ENCODE measurements at places on chromosomes 12 and 14.
A peak's percentile ranks its signal among the peaks of the same experiment; 100 is the strongest.

DNA sequence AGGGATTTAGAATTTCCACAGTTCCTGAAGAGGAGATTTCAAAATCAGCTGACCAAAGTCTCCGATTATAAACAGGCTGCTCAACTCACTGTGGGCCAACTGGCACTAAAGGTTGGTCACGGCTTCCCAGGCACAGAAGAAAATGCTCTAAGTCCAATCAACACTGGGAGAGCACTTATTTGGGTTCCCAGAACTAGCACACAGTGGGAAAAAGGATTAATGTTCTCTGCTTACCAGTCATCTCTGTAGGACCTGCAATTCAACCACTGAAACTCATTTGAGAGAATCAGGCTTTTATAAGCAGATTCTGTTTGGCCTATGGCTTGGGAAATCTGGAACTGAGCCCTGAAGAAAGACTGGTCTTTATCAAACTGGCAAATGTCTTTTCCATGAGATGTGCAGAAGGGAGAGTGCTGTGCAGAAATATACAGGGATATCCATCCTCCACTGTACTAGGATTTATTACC lies 49.4 kb downstream of the ABCC9 start:
- no peak for DNase-seq

DNA sequence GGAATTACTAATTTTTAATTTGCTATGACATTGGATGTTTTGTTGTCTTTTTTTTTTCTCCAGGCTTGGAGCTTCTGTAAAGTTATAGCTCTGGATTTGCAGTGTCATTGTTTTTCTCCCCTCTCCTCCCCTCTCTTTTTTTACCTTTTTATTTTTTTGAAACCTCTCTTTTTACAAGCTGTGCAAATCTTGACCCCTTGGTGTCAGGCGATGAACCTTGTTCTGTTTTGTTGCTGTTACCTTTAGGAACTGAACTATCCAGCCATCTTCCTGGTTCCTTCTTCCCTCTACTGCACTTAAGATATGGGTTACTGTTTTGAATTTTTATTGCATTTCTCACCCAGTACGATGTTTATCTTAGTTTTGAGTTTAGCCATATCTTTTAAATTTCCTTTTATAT lies 13.7 kb downstream of the KTN1 start:
- no peak for DNase-seq

DNA sequence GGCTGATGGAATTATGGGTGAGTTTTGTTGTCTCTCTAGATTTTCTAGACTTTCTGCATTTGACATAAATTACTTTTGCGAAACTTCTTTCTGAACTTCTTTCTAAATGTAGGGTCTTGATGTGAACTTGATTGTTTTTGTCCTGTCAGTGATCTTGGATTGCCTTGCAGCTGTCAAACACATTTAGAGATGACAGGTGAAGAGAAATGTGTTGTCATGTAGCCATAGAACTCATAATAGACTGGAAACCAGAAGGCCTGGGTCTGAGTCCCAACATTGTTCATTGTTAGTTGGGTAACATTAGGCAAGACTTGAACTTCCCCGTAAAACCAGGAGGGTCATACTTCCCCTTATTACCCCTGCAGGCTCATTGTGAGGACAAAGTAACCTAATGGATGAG lies 109.0 kb downstream of the LRIG3 start:
- DNase-seq: no peak

DNA sequence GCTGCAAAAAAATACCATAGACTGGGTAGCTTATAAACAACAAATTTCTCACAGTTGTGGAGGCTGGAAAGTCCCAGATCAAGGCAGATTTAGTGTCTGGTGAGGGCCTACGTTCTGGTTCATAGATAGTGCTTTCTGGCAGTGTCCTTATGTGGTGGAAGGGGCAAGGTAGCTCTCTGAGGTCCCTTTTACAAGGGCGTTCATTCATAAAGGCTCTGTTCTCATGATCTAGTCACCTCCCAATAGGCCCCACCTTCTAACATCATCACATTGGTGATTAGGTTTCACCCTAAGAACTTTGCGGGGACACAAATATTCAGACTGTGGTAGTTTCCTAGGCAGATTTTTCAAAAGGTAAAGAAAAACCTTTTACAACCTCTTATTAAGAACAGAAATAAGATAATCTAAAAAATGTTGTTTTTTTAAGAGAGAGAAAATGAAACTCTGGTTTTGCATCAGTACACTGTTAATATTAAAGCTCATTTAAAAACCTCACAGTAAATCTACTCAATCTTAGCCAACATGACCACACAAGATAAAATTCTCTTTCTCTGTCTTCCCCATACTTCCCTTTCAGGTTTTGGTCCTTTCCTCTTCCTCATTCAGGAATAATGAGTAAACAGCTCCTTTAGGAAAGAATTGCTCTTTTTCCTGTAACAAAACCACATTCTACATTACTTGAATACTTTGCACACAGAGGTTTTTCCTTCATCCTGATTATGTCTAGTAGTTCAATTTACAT lies 117.5 kb downstream of the UNC79 start:
- no peak for DNase-seq

DNA sequence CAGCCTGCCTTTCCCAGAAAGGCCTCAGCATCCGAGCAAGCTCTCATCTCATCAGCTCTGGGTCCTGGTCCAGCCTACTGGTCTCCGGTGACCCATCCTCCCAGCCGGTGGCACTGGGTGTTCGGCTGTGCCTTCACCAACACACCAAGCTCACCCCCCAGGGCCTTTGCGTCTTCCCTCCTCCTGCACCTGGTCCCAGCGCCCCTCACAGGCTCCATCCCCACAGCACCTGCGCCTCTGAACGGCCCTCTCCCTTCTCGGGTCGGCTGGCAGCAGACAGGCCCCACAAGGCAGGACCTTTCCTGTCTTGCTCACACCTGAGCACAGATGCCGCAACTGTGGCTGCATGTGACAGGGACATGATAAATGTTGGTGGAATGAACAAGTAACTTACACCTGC lies 13.1 kb downstream of the P2RX2 start:
- DNase-seq: no peak

DNA sequence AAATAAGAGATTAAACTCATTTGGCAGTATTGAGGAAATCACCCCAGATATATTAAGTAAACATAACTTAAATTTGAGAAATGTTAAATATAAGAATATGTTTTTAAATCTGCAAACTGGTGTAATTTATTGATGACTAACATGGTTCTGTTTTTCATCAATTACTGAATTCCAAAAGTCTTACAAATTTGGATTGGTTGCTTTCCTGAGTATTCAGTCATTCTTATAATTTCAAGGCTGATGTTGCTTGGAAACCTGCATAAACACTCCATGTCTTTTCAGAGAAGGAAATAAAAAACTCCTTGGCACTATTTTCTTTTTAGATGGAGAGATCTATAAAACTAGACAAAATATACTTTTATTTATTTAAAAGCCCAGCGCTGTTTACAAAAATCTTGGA lies 71.7 kb downstream of the NOVA1 start:
- no peak for DNase-seq

GRCh38 chr12:69284131-69284530 lies 44.8 kb downstream of the CPSF6 start:
- peak; percentile 64 for DNase-seq

DNA sequence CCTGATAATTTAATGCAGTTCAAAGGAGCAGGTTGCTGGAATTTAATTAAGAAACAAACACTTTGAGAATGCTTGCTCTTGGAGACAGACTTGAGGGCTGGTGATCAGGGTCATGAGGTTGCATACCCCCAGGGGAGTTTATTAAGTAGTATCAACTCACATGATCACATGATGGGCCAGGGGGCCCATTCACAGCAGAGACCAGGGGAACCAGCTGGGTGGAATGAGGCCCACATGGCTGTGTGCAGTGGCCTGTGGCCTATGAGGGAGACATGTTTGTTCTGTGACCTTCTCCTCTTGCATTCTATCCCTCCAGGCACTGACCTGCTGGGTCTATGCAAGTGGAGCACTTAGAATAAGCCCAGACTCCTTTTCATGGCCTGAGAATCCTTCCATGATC lies 266.6 kb upstream of the PWP1 start:
- DNase-seq: no peak

- no peak for DNase-seq
These were observed 96.3 kb downstream of the TMTC3 start for GRCh38 chr12:88238406-88238805.

- DNase-seq: no peak
These were observed 53.5 kb downstream of the ADGRD1 start for GRCh38 chr12:131007031-131007739.

DNA sequence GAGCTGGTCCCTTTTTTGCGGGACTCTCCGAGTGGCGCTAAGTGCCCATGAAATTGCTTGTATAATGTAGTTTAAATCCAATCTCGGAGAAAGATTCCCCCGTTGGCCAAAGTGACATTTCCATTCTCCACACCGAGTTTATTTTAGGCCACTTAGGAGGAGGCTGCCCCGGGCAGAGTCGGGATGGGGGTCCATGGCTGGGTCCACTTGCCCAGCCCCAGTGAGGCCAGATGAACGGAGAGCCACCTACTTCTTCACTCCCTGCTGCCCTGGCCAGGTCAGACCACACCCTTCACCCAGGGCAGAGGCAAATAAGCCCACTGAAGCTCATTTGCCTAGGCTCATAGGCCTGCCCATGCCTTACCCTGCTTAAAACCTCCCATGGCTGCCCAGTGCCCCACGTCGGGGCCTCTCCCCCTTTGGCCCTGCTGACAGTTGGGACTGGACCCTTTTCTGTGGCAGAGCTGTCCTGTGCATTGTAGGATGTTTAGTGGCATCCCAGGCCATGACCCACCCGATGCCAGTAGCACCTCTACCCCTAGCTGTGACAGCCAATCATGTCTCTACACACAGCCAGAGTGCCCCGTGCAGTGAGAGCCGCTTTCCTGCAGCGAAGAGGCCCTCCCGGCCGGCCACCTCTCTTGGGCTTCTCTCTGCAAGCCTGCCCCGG lies 51.3 kb downstream of the FAM222A start:
- no peak for DNase-seq

DNA sequence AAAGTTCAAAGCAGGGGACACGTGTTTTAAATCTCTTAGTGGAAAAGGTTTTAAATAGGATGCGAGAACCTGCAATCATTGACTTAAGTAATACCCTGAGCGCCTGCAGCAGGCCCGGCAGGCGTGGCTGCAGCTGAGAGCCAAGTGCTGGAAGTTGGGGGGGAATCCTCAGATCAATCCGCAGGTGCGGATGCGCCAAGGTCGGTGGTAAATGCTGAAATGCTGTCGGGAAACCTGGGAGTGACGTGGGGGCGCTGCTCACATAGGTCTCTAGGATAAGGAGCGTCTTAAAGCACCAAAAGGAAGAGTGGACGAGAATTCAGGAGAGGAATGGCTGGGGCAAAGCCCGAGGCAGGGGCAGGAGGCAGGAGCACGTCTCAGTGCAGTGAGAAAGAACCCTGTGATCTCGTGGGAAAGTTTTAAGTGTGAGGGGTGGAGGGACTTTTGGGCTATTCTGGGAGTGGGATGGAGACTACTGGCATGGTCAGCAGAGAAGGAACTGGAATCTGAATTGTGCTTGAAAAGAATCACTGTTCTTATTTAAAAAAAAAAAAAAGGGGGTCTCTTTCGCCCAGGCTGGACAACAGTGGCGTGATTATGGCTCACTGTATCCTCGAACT lies 883 bp upstream of the CDCA4 start:
- DNase-seq: peak; percentile 43

DNA sequence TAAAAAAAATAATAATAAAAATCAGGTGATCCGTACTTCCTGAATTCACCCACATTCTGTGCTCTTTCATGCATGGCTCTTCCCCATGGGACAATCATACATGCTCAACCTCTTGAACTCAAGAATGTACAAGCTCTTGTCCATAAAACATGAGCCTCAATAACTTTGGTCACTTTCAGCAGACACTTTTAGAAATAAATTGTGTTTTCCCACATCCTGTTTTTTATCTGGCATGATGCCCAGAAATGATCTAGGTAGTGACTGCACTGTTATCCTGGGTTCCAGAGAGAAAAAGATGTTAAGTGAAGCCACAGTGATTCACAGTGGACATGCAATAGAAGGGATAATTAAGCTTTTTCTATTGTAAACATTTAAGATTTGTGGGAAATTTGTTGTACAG lies 537.6 kb upstream of the TMEM132C start:
- DNase-seq: no peak

DNA sequence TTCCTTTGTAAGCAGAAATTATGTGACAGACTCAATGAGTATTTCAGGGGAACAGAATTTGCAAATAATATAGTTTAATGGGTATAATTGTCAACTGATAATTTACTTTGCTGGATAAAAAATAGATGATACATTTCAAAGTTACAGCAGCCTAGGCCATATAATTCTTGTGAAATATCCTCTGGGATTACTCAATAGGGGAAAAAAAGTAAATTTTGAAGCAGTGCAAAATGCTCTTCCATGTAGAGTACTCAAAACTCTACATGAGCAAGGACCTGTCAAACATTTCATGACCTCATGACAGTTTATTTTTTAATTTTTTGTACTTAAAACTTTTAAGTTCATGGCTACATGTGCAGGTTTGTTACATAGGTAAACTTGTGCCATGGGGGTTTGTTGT lies 163.3 kb downstream of the DACT1 start:
- no peak for DNase-seq

DNA sequence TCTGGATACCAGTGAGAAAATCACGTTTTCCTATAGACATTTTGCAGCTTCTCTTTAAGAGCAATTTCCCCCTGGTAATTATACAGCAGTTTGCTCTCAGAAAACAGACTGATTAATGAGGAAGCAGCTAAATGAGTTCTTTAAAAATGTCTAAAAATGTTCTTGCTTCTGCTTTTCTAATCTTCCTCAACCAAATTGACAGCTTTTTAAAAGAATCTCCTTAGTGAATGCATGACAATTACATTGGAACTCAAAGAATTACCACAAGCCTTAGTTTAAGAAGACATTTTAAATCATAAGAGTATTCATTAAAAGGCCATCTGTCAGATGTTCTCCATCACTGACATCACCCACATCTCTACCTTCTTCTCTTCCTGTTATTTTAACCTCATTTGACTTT lies 135.8 kb upstream of the PLXNC1 start:
- no peak for DNase-seq

DNA sequence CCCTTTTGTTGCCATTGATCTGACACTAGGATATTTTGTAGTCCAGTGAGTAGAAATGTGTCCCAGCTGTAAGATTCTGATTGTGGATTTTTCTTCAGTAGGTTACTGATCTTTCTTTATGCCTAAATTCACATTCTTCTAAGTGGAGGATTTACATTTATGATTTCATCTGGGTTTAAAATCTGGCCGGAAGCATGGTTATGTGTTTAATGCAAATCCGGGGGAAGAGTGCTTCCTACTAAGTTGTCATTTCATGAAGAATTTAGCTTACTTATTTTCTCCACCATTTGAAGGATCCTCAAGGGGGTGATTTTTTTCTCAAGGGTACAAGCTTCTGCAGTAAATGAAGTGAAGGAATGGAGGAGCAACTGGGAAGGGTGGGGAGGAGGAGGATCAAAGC lies 96.7 kb downstream of the TMTC2 start:
- no peak for DNase-seq

GRCh38 chr12:45655743-45656142 lies 73.8 kb upstream of the ARID2 start:
- DNase-seq: no peak

GRCh38 chr14:60893911-60894310 lies 87.0 kb downstream of the TRMT5 start:
- DNase-seq: no peak

GRCh38 chr14:36426113-36426512 lies 93.9 kb downstream of the NKX2-1 start:
- no peak for DNase-seq

Data from SK-MEL-5 (cell line).